ENCODE measurements at places on chromosomes 16 and 17.

DNA sequence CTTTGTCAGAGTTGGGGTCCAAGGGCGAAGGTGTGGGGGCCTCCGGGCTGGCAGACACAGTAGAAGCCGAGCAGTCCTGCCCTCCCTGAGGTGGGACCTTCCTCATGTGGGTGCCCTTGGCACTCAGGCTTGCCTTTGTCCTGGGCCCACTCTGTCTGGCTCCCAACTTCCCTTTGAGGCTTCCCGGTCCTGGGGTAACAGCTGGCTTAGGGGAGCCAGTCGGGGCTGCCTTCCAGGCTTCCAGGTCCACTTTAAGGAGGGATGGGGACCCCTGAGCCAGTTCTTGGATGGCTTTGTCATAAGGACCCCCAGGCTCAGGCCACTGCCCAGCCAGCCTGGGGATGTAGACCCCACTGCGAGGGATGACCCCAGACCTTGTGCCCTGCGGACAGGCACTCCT, 7.8 kb downstream of the GAS2L2 start:
- DNase-seq = no peak

GRCh38 chr17:40307740-40308239, 1.2 kb upstream of the RARA start:
- no peak for DNase-seq

DNA sequence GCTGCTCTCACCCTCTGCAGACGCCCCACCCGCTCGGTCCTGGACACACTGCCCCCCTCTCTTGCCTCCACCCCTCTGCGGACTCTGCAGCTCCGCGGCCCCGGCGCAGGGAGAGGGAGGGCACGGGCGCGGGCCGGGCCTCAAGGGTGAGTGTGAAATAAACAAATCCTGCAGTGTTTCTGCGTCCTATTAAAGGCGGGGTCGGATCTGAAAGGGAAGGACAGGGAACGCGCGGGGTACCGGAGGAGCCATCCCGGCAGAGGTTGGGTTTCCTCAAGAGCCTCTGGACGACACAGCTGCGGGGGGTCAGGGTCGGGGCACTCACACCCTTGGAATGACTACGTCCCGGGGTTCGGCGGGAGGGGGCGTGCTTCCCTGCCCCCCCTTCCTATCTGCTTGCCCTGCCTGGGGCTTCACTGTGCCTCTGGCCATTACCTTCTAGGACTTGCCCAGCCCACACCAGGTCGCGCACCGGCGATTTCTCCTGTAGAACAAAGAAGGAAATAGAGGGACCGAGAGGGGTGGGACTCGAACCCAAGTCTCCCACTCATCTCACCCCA, 466 bp upstream of the HSF4 start:
- DNase-seq = no peak

GRCh38 chr16:58492735-58493134, 7.2 kb upstream of the NDRG4 start:
- DNase-seq = no peak

- DNase-seq = no peak
Observed at GRCh38 chr16:87042551-87043230, 274.5 kb downstream of the C16orf95 start.

DNA sequence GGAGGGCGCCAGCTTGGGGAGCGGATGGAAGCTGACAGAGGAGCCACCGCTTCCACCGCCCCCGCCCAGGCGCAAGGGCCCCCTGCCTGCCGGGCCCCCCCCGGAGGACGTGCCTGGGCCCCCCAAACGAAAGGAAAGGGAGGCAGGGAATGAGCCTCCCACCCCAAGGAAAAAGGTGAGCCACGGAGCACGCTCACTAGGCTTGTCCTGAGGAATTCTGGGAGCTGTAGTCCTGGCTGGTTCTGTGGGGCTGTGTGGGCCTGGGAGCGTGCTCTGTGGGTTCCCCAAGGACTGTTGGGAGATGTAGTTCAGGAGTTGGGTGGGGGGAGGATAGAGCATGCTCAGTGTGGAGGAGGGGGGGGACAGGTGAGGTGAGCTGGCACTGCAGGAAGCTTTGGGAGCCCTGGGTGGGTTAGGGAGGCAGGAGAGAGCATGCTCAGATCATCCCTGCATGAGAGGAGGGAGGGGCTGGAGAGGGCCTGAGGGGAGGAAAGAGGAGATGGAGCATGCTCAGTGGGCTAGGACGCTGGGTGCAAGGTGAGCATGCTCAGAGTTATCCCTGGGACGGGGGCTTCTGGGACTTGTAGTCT, 4.5 kb downstream of the FBXL19 start:
- DNase-seq = no peak

GRCh38 chr17:10323812-10324610, 48.8 kb downstream of the MYH13 start:
- DNase-seq = no peak

DNA sequence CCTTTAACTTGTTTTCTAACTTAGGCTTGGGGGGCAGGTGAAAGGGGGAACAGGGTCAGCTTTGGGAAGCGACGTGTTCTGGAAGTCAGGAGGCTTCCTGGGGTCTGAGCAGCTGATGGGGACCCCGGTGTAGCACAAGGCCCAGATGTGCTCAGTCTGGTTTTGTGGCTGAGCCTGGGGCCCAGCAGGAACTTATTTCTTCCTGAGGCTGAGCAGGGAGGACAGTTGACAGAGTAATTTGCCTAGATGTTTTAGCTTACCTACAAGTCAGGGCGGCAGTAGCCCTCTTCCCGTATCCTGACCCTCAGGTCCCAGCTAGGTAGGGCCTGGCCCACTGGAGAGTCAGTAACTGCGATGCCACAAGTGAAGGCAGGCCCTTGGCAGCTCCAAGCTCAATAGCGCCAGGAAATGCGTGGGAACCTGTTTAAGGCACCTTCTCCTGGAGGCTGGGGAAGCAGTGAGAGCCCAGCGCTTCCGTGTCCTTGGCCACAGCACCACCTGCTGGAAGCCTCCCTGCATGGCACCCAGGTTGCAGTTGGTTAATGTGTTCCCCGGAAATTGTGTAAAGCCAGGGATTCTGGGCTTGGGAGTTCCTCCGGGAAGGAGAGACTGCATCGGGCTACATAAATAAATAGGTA, 5.2 kb downstream of the CCR7 start:
- peak; percentile 89 for DNase-seq

DNA sequence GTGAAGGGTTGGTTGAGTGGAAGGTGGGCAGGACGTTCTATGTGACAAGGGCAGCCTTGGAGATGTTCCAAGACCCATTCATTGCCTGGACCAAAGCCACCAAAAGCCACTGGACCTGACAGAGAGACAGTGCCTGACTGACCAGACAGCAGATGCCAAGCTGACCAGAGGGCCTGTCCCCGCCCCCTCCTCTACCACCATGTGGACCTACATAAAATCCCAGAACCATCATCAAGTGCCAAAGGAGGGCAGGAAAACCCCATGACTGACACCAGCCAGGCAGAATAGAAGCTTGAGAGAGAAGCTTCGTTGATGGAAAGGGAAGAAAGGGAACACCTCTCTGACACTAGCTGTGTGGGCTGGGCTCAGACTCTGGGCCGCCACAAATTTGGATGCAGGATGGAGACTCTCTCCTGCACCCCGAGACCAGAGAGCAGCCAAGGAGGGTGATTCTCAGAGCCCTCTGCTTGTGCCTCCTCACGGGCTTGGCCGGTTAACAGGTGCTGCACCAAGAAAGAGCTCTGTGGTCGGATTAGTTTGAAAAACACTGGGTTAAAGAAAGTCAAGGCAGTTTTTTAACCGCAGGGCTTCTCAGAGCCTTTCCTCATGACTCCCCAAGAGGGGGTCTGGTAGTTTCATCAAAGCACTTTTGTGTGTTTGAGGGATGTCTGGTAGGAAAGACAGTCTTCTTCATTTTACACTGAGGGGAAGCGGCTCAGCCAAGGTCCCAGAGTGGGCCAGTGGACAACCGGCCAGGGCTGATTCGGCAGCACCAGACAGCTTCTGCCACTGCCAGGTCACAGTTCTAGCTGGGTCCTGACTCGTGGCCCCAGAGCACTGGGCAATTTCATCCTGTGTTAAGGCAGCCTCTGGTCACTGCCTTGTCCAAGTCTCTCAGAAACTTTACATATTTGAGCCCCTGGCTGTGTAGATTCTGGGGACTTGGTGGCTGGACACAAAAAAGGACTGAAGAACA, 1.7 kb downstream of the TNFRSF13B start:
- no peak for DNase-seq

DNA sequence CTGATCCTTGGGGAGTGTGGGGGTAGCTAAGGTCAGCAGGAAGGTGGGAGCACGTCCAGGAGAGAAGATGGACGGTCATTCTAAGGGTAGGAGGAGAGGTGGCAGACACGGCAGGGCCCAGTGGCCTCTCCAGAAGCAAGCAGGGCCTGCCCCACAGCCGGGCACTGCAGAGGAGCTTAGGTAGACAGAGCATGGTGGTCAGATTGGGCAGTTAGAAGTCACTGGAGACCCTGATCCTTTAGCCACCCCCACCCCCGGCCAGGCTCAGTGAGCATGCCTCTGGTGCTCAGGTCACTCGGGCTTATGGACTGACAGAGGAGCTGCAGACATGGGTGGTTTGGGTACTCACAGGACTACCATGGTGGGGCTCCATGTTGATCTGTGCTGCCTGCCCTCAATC, 26.3 kb downstream of the NLRP1 start:
- DNase-seq = no peak

DNA sequence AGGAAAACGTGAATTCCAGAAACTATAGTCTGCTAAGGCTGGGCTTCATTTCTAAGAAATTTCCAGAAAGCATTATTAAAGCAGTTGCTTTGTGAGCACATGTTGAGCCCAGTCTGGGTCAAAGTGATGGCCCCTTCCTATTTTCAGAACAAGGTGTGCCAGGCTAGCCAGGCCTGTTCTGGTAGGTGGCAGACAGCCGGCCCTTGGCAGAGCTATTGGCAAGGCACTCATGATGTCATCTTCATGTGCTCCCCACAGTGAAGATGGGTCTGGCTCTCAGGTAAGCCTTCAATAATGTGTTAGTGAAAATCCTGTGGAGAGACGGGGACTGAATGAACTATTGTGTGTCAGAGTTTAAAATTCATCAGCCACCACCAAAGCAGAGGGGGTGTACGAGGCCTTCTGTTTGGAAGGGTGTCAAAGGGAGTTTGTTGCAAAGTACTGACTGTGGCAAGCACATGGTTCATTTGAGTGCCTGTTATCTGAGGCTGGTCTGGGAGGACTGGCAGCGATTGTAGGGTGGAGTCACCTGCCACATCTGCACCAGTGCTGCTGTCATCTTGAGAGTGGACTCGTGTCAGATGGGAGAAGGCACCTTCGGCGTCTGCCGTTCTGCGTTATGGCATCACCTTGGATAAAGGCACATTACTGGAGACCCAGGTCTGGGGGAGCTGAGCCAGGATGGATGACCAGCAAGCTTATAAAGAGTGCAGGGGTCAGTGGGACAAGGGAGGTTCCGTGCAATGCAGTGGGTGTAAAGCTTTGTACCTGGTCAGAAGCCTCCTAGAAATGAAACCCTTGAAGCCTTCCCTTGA, 43.4 kb downstream of the KSR1 start:
- no peak for DNase-seq

GRCh38 chr16:11586378-11586855, 302 bp downstream of the LITAF start:
- no peak for DNase-seq

DNA sequence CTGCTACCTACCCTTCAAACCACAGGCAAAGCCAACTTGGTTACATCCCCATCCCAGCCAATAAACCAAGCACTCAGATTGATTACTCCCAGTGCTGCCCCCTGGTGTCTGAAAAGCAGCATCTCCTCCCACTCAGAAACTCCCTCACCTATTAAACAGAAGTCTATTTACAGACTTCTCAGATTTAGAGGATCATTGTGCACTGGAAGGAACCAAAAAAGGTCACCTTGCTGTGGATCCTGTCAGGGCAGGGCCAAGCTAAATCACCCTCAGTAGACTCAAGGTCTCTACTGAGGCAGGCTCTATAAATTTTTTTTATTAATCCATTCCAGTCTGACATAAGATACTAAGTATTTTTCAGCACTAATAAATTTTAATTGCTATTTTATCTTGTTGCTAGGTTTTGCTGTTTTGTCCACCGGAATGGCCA, 17.6 kb downstream of the HIGD1B start:
- peak; percentile 69 for DNase-seq

- peak; percentile 68 for DNase-seq
Observed at GRCh38 chr17:75131278-75132017, at the start of gene NT5C. TSS of gene NT5C (minus strand) at chr17:75131742. CDS start at chr17:75131707, 35 bp downstream.

- DNase-seq = no peak
Observed at GRCh38 chr17:81961087-81961511, at the start of gene NOTUM. TSS of gene NOTUM (minus strand) at chr17:81961187. CDS start at chr17:81960909, 278 bp downstream.

GRCh38 chr17:51869387-51869786, 289.1 kb downstream of the CA10 start:
- no peak for DNase-seq

DNA sequence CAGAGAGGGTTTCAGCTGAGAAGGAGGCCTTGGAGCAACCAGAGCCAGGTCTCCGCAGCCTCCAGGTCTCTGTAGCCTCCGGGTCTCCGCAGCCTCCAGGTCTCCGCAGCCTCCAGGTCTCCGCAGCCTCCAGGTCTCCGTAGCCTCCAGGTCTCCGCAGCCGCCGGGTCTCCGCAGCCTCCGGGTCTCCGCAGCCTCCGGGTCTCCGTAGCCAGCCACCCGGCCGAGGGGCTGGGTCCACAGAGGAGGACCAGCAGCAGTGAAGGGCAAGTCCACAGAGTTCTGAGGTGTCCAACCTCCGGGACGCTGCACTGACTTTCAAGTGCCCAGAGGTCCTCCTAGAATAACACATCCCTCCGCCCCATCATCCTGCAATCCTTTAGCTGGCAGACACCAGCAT, 221.0 kb downstream of the RBFOX3 start:
- no peak for DNase-seq

DNA sequence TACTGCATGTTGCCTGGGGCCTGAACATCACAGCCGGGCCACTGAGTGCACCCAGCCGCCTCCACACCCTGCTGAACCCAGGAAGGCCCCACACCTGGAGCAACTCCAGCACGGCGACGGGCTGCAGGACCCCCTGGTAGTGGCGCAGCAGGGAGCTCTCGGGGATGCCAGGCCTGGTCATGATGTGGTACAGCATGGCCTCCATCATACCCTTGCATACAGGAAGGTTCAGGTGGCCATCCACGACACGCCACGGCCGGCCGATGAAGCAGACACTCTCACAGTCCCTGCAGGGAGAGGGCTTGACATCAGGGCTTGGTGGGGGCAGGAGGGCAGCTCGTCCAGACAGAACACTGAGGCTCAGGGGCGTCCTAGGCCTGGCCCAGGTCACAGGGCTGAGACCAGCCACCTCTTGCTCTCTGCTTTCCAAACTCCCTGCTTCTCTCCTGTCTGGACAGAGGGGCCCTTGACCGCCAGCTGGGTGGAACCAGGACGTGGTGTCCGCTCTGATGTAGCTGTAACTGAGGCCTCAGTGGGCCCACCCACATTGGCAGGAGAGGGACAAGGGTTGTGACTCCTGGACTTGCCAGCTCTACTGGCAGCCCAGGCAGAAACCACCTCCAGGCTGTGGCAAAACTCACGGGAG, 60.3 kb downstream of the IL21R start:
- DNase-seq = no peak

- no peak for DNase-seq
Observed at GRCh38 chr17:57714665-57715180, 30.4 kb downstream of the CCDC182 start.

GRCh38 chr17:14301279-14302090, 604 bp downstream of the HS3ST3B1 start:
- peak; percentile 55 for DNase-seq

- peak; percentile 78 for DNase-seq
Observed at GRCh38 chr17:76397687-76398522, 13.5 kb downstream of the SPHK1 start.

- DNase-seq = no peak
Observed at GRCh38 chr16:28549301-28549899, 4.3 kb upstream of the SGF29 start.

GRCh38 chr16:20781697-20782096, 17.9 kb downstream of the ACSM3 start:
- DNase-seq = no peak

- DNase-seq = no peak
Observed at GRCh38 chr17:34619687-34620217, 40.4 kb downstream of the TMEM132E start.

- no peak for DNase-seq
Observed at GRCh38 chr16:80587071-80587470, 46.3 kb downstream of the DYNLRB2 start.

Data from naive thymus-derived CD8-positive, alpha-beta T cell (primary cell).